ENCODE measurements at places on chromosomes 1 and 21.

GRCh38 chr1:116096013-116096618 is 15.1 kb upstream of the MAB21L3 start:
- no peak for DNase-seq

GRCh38 chr1:223834660-223835263 is 11.0 kb downstream of the TP53BP2 start:
- DNase-seq = no peak

DNA sequence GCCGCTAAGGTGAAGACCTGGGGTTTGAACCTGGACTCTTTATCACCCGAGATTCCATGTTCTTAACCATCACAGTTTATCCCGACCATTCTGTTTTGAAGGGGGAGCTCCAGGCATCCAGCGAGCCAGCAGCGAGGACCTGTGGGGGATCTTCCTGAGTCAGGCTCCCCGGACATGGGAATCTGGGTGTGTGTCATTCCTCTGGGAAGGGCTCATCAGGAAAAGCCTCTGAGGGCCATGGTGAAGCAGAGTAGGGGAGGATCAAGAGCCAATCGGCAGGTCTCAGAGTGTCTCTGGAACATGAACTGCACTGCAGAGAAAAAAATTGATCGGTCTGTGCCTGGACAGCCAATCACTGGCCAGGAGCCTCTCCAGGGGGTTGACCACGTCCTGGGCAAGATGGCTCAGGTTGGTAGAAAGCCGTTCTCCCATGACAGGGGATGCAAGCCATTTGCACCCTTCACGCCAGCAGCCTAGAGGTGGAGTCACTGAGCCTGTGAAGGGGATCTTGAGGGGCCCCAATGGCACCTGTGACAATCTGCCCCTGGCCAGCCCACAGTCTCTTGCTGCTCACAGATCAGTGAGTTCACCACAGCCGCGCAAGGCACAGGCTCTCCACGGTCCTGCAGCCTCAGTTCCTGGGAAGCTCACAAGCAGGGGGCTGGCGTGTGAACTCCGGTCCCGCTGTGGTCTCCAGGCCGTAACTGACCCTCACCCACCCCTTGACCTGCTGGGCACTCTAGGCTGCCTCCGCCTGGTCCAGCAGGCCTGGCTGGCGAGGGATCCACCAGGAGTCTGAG is 20.4 kb upstream of the ACTRT2 start:
- DNase-seq = no peak

DNA sequence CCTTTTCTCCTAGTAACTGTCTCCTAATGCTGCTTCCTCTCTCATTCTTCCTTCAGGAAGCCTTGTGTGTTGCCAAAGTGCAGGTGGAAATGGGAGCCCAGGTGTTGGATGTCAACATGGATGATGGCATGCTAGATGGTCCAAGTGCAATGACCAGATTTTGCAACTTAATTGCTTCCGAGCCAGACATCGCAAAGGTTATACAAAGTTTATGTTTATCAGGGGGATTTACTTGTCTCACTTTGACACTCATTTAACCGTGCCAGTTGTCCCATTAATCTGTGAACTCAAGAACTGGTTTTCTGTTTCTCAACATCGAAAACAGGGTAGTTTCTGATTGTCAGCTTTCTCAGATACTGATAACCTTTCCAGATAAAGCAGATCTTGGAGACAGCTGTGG is 40.4 kb downstream of the MTR start:
- no peak for DNase-seq

DNA sequence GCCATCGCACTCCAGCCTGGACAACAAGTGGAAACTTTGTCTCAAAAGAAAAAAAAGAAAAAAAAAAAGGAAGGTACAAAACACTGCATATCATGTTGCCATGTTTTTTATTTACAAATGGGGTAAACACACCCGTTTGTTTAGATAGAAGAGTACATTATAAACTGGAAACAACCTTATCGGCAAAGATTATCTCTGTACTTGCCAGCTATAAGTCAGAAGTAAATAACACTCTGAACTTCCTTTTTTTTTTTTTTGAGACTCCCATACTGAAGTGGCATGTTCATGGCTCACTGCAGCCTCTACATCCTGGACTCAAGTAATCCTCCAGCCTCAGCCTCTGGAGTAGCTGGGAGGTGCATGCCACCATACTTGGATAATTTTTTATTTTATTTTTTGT is 21.9 kb downstream of the USP48 start:
- DNase-seq = no peak

GRCh38 chr1:194734970-194735369 is 1548.6 kb upstream of the B3GALT2 start:
- DNase-seq = no peak

DNA sequence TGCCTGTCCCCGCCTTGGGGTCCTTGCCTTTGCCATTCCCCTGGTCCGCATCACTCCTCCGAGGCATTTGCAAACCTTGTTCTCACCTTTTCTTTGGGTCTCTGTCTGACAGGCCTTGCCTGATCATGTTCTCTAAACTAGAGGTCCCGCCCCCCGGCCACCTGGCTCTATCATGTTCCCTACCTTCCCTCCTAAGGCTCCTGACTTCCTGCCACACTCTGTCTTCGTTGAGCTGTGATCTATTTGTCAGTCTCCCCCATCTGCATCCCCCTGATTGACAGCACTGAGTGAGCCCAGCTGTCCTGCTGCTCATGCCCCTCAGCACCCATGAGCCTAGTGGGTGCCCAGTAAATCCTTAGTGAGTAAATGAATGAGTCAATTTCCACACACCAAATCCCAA is 22.8 kb downstream of the ERG start:
- DNase-seq = no peak

DNA sequence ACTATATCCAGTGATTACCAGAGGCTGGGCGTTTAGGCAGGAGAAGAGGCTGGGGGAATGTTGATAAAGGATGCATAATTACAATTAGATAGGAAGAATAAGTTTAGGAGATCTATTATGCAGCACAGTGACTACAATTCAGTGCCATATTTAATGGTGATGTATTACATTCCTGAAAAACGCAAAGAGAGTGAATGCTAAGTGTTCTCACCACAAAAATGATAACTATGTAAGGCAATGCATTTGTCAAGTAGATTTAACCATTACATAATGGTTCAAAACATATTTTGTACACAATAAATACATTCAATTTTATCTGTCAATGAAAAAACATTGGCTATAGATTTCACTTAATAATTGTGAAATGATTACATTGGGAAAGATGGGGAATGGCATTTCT is 548.9 kb downstream of the NUF2 start:
- no peak for DNase-seq

GRCh38 chr1:108053270-108054013 is 88.5 kb upstream of the VAV3 start:
- DNase-seq = no peak

DNA sequence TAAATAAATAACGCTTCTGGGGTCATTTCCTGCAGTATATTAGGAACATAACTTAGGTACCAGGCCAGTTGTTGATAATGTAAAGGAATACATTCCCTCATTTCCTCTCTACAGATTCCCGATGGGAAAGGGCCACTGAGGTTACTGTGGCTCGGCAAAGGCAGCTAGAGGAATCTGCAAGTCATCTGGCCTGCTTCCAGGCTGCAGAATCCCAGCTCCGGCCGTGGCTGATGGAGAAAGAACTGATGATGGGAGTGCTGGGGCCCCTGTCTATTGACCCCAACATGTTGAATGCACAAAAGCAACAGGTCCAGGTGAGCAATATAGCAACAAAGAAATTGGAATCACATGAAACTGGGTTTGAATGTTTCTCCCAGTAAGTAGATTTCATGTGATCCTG is 109.6 kb upstream of the BMP8A start:
- no peak for DNase-seq

DNA sequence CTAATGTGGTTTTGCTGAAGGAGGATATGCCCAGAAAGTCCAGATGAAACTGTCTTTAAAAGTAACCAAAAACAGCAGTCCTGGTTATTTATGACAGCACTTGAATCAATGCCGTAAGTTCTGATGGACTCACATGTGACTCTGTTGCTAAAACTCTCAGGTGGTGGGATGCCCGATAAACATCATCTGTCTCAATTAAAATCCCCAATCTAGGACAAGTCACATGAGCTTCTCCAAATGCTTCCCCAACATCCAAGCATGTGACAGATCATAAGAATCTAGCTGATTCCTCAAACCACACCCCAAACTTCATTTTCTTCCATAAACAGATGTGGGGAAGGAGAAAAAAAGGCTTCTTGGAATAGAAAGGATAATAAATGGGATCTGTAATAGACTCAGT is 786 bp upstream of the CTSK start:
- no peak for DNase-seq

- DNase-seq = peak; percentile 79
Observed at GRCh38 chr21:25640202-25640942, 1.3 kb downstream of the JAM2 start.

Data from aorta (tissue), 5 donors.